ENCODE measurements at places on chromosomes 7 and 10.

DNA sequence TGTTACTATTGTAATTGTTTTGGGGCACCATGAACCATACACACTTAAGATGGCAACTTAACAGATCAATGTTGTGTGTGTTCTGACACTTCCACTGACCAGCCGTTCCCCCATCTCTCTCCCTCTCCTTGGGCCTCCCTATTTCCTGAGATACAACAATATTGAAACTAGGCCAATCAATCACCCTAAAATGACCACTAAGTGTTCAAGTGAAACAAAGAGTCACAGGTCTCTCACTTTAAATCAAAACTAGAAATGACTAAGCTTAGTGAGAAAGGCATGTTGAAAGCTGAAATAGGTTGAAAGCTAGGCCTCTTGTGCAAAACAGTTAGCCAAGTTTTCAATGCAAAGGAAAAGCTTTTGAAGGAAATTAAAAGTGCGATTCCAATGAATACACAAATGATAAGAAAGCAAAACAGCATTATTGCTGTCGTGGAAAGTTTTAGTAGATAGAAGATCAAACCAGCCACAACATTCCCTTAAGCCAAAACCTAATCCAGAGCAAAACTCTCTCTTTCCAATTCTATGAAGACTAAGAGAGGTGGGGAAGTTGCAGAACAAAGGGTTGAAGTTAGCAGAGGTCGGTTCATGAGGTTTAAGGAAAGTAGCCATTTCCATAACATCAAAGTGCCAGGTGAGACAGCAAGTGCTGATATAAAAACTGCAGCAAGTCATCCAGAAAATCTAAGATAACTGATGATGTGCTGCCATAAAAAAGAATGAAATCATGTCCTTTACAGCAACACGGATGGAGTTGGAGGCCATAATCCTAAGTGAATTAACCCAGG is 90.6 kb downstream of the MTPN start:
- no peak for DNase-seq

DNA sequence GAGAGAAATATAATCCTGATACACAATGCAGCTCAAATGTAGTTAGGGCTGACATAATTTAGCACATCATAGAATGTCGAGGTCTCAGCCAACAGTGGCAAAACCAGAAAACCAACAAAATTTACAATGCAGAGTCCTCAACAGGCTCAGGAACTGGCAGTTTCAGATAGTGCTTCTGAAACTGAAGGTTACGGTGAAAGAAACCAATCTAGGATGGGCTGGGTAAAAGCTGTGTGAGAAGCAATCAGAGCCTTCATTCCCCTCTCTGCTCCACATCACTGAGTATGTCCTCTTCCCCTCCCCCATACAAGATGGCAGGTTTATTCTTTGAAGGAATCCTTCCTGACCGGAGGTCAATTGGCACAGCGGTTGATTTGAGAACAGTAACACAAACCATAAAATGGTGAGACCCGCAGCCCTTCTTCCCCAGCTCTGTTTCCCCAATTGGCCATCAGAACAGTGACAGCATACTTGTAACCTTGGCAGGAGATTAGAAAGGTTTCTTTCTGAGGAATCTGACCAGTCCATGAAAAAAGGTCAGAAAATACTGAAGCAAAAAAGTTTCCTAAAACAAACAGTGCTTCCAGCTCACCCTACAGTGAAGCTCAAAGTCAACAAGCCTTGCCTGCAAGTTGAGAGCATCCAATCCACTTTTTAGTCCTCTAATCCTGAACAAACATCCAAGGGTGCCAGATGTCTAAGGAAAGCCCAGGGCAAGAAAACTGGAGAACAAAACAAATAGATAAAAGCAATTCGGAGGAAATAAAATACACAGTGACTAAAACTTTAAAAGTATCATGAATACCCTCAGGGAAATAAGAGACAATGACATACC is 53.9 kb upstream of the IL6 start:
- DNase-seq = no peak

DNA sequence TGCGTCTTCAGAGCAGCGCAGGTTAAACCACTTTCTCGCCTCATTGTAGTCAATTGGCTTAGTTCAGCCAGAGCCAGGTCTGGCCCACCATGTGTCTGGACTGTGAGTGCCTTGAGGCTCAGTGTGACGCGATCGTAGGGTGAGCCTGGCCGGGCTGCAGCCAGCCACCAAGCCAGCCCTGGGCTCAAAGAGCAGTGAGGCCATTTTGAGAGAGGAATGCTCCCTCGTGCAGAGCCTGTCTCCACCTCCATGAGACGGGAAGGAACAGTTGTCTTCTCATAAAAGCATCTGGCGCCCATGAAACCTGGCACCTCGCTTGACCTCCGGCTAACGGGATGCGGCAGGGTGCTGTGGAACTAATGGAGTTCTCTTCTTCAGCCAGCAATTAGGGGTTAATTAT is 34.5 kb downstream of the LHPP start:
- no peak for DNase-seq

- no peak for DNase-seq
Observed at GRCh38 chr7:6448943-6449543, 1.3 kb upstream of the DAGLB start.

GRCh38 chr10:133110609-133111275 is 23.0 kb downstream of the ADGRA1 start:
- DNase-seq = no peak

DNA sequence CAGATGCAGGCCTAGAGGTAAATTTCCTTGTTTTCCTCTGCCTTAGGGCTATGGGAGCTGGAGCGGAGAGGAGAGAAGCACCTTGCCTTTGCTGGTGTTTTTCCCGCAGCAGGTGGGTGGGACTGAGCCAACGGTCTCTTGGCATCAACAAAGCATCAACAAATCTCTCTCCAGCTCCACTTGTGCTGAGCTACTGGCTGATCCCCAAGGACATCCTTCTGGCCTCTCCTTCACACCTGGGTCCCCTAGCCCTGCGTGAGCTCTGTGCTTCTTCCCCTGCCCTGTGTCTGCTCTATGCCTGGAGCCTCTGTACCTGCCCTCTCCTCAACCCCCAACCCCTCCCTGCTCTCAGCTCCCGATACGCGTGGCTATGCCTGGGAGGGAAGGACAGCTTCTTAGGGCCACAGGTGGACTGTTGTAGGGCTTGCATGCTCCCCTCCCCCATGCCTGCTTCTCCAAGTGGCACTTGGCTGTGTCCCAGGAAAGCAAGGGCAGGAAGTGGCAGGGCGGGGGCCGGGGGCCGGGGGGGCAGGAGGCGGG is 3.2 kb upstream of the CLDN4 start:
- DNase-seq = no peak

GRCh38 chr7:79529881-79530235 is 76.4 kb upstream of the MAGI2 start:
- DNase-seq = no peak

DNA sequence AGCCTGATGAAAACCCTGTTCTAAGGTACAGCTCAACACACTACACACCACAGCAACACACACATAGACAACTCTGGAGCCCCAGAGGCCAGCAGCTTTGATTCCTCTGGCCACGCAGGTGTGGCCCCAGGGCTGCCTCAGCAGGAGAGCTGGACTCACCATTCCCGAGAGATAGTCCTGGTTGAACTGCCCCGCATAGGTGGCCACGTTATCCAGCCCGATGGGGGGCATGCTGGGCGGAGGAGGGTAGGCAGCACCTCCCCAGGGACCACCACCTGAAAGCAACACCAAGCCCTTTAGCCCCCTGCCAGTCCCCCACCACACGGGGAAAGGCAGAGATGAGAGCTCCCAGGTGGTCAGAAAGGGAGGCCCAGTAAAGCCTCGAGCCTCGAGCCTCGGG is 34.7 kb downstream of the ANXA11 start:
- no peak for DNase-seq

GRCh38 chr10:116848032-116848943 is 1.0 kb upstream of the ENO4 start:
- DNase-seq = no peak

DNA sequence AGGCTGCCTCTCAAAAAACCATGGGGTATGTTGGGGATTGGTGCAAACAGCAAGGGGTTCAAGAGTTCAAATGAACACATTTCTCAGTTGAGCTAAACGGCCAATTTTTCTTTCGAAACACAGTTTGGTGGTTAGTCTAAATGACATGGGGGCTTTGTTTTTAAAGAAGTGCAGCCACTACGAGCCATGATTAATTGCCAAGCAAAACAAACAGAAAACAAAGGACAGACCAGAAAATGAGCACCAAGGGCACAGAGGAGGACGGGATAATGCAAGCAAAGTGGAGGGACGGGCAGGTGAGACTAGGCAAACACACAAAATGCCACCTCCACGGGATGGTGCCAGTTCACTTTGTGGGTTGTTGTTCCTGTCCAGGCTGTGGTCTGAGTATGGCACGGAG is 64.5 kb upstream of the PDLIM1 start:
- no peak for DNase-seq

GRCh38 chr10:114823077-114823463 is 1.5 kb downstream of the FHIP2A start:
- DNase-seq = no peak

- DNase-seq = no peak
Observed at GRCh38 chr7:76359978-76360638, 1.3 kb upstream of the YWHAG start.

- no peak for DNase-seq
Observed at GRCh38 chr10:128221117-128221516, 94.9 kb upstream of the MKI67 start.

DNA sequence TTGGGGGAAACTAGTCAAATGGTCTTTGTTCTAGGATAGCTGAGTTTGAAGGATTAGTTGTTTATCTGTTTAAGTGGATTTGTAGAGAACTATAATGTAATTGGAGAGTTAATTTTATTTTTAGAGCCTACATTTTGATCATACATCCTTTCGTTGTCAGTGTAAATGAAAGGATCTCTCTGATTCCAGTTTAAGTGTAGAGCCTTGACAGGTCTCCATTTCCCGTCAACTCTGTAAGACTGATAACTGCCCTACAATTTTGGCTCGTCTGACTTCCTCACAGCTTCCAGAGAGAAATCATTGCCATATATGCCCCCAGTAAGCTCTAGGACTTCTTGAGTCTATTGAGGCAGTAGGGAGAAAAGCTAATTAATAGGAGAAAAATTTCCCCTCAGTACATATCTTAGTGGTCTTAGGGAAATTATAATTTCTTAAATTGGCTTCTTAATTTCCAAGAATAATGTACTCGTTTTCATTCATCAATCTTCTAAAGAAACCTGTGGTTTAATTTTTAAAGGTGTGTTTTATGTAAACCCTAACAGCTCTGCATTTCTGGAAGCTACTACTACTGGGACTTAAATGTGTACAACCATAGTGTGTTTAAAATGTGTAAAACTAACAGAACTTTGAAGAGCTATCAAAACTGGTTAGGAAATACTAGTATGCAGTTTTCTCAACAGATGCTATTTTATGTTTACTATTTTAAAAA is 3.8 kb downstream of the KMT2E start:
- no peak for DNase-seq

- no peak for DNase-seq
Observed at GRCh38 chr10:17409170-17409733, 45.1 kb downstream of the ST8SIA6 start.

GRCh38 chr10:74078037-74078436 is 72.6 kb downstream of the AP3M1 start:
- DNase-seq = peak; percentile 20

- DNase-seq = peak; percentile 77
Observed at GRCh38 chr7:66114743-66115649, at the start of gene CRCP. TSS of gene CRCP (plus strand) at chr7:66114847. CDS start at chr7:66114963, 116 bp downstream.

DNA sequence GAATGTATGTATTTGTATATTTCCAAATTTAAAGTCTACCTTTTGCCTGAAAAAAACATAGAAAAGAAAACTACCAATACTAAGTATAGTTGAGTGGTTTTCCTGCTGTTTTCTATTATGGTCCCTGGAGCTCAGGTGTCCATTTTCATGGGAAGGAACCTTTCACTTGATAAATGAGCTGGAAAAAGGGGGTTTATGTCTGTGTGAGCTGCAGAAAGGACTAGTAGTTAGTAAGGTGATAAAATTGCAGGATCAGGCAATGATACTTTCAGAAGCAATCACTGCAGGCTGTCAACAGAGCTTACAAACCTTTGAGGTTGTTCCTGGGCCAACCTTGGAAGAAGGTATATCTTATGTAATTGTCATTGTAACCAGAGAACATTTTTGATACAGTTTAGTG is 48.0 kb downstream of the ST7 start:
- DNase-seq = no peak

- DNase-seq = no peak
Observed at GRCh38 chr7:69166979-69167516, 431.2 kb upstream of the AUTS2 start.

- DNase-seq = no peak
Observed at GRCh38 chr10:20017961-20018360, 201.7 kb downstream of the PLXDC2 start.

- DNase-seq = no peak
Observed at GRCh38 chr7:13851736-13852135, 137.7 kb downstream of the ETV1 start.

DNA sequence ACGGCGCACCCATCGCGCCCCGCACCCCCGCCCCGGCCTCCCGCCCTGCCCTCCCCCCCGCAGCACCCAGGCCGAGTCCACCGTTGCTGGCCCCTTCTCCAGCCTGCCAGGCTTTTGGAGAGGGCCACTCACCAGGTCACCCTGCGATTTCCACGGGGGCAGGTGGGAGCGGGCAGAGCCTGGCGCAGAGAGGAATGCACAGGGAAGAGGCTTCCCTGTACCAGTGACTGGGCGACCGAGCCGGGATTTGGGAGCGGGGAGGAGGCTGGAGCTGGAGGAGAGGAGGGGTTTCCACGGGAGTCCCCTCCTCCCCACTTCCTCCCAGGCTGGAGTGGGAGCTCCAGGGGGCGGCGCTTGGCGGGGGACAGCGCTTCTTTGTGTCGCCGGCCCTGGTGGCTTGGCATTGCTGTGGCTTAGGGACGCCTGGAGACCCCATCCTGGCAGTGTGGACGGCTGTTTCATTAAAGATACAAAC is 19.3 kb downstream of the TCAF1 start:
- no peak for DNase-seq

DNA sequence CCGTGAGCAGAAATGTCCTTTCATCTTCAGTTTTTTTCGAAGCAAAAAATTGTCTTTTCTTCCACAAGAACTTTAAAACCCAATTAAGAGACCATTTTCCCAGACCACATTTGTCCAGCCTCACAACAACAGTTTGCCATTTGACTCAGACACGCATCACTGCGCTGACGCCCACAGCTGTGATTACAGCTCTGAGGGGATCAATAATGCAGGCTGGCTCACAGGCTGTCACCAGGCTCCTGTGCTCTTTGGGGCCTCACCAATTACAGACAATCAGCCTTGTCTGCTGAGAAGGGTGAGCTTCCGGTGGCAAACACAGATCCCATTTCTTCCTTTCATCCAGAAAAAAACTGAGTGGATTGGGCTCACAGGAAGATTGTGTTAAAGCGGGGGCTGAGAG is 33.3 kb downstream of the DDC start:
- DNase-seq = no peak

DNA sequence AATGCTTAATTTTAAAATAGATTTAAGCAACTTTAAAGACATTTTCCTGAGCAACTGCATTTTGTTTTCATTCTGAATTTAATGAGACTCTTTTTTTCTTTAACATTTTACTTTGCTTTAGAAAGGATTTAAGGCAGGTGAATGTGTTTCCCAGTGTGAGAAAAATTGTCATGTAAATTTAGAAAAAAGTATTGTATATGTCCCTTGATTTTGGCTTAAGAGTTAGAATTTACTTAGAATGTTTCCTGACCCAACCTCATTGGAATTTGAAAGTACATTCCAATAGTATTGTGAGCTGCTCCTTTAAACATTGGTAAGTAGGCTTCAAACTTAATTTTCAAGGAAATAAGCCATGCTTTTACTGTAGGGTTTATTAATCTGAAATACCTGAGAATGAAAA is 110.2 kb downstream of the PTEN start:
- no peak for DNase-seq
